ENCODE measurements at places on chromosomes 11 and 22.

- no peak for DNase-seq
Measured at GRCh38 chr22:49512487-49513165, 315.0 kb downstream of the BRD1 start.

GRCh38 chr22:24406322-24407277, 20.8 kb upstream of the ADORA2A start:
- DNase-seq, result no peak

DNA sequence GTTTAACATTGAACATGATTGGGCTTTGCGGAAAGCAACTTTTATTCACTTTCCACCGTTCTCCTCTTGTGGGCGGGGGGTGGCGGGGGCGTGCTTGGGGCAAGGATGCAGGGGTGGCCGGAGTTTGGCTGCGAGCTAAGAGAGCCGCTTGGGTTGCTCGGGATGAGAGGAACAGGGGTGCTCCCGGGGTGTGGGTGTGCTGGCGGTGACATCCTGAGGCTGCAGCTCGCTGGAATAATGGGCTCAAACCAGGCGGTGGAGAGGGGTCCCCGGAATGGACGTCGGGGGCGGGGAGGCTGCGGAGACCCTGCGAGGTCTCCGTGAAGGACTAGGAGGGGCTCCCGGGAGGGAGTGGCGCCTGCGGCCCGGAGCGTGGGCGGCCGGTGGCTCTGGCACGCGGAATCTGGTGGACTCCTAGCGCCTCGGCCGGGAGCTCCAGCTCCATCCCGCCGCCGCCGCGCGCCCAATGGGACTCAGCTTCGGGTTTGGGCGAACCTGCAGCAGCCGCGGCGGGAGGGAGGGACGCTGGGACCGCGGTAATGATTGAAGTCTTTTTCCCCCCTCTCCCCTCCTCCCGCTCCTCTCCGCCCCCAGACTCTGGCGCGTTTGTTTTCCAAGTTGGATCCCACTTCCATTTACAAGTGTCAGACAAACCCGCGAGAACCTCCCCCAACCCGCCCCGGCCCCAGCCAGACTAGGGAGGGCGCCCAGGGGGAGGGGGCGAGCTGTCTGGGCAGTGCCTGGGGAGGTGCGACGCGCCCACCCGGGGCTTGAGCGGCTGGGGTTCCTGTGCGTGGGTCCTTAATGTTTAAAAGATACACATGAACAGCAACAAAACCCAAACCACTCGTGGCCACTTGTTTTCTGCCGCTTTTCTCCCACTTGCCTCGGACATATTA, 2.0 kb downstream of the FAT3 start:
- DNase-seq, result no peak

- no peak for DNase-seq
Measured at GRCh38 chr11:132463295-132464002, 1068.9 kb downstream of the OPCML start.

GRCh38 chr11:72069787-72070251, 10.5 kb downstream of the NUMA1 start:
- DNase-seq, result no peak

DNA sequence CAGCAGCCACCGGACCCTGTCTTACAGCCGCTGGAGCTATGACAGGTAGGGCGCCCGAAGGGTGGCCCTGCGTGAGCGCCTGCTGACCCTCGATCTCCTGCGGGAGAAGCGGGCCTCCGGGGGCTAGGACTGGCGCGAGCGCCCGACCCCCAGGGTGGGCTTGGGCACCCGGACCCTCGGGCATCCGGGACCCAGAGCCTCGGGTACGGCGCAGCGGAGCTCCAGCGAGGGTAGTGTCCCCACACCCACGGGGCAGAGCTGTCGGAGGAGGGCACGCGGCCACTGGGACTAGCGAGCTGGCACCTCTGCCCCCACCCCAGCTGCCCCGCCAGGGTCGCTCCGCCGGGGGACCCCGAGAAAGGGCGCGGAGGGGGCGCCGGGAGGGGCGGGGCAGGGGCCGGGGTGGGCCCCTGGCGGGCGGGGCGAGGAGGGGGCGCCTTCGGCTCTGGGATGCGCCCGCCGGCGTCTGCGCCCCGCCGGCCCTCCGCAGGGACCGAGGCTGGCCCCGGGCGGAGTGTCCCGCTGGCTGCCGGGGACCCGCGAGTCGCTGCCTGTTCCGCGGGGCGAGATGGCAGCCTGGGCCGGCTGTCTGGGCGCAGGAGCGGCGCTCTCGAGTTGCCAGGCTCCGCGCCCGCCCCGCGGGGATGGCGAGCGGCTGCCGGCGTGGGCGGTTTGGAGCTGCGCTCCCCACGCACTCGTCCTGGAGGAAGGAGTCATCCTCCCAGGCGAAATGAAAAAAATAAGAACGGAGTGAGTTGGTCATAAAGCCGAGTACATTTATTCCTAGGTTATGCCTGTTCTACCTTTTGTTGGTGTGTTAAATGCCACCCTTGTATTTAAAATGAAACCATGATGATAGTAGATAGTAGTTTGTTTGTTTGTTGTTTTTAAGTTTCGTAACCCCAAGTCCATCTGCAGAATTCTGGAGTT, 32.4 kb downstream of the EIF3F start:
- DNase-seq, result no peak

- DNase-seq, result peak; percentile 60
Measured at GRCh38 chr11:23112987-23113886, 253.0 kb upstream of the CCDC179 start.

GRCh38 chr11:131229221-131229620, 141.2 kb upstream of the NTM start:
- DNase-seq, result no peak

DNA sequence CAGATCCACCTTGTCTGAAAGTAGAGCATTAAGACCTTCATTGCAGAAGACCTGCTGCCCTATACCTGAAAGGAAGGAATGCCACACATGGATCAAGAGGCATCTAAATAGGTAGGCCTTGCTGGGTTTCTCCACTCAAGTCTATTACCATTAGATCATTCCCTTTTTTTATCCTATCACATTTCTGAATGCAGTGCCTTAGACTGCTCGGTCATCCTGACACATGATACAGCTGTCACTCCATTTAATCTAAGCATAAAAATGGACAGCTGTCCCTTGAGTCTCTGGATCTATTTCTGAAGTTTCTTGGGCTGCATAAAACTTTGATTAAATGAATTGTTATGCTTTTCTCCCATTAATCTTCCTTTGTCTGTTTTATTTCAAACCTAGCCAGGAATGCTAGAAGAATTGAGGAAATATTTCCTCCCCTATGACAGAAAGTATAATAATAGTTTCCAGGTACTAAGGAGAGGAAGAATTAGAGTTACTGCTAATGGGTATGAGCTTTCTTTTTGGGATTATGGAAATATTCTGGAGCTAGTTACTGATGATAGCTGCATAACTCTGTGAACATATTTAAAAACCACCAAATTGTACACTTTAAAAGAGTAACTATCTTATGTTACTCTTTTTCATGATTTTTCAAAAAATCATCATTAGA, 88.0 kb downstream of the DLG2 start:
- DNase-seq, result no peak

- DNase-seq, result no peak
Measured at GRCh38 chr22:36831206-36831605, 14.4 kb upstream of the PVALB start.

- DNase-seq, result peak; percentile 76
Measured at GRCh38 chr11:122895563-122895962, 13.0 kb downstream of the JHY start.

- no peak for DNase-seq
Measured at GRCh38 chr11:78810559-78811009, 235.9 kb upstream of the NARS2 start.

DNA sequence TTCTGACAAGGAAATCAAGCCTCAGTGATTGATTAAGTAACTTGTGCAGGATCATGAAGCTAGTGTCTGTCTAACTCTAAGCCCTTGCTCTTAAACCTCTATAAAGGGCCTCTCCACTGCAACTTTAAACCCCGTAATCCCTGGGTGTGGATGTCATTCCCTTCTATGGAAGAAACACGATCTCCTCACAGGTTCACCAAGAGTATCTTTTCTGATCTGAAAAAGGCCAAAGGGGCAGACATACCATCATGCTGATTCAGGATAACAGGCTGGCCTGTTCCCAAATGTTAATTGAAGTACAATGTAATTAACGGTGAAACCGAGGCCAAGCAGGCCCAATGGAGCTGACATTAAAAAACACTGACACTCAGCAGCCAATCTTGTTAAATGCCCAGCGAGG, 17.1 kb downstream of the TTC12 start:
- DNase-seq, result no peak

GRCh38 chr22:27800250-27801201, 1.0 kb downstream of the MN1 start:
- DNase-seq, result no peak

DNA sequence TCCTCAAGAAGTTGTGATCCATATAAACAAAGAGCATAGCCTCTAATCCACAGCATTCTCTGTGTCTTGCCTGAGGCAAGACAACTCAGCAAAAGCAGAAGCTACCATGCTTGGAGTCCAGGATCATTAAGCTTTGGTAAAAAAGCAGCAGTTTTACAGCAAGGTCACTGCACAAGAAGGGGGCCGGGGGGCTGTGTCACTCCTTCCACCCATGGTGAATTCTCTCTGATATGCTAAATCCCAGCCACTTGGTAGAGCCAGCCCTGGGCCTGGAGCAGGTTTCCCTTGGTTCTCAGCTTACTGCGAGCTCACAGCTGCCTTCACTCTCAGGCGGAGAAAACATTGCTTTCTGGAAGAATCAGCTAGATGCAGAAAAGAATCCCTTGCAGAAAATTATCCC, 144.7 kb downstream of the TENM4 start:
- no peak for DNase-seq

GRCh38 chr22:45987136-45987861, 10.3 kb upstream of the WNT7B start:
- no peak for DNase-seq

DNA sequence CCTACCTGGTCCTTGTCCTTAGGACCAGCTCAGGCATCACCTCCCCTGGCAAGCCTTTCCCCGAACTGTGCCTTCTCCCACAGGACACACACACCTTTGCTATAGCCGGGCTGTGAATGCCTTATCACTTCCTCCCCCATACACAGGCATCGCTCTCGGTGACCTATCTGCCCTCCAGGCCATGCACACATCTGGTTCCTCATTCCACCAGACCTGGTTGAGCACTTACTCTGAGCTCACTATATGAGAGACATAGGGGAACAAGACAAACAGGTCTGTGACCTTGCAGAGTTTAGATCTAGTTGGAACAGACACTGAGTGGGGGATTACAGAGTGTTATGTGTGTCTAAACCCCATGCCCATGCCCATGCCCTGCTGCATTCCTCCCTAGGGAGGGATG, 3.1 kb upstream of the BCR start:
- no peak for DNase-seq
